HFFc6 (cell line): ENCODE measurements at places on chromosomes 3 and 15. TPM values are rescaled to one million over a fixed set of nuclear protein-coding genes. Genes with fewer than 3 reads are reported as not detected.
A peak's percentile ranks its signal among the peaks of the same experiment; 100 is the strongest.

The USP50 gene
- total RNA-seq, result not detected in 3 replicates

The CCR1 gene
- not detected in 3 replicates for total RNA-seq

The TMEM212 gene
- total RNA-seq, result not detected in 3 replicates

- H3K4me3 ChIP-seq, result peak overlapping the region; percentile 95
- no peaks in the 10 kb centered on the region; the same call in 1 of the 2 replicates for H3K27me3 ChIP-seq
- H3K4me1 ChIP-seq, result peaks cover 35% of the 10 kb centered on the region
- DNase-seq, result peak; percentile 99
These were observed 29.7 kb downstream of the ALG1L2 start for GRCh38 chr3:130111185-130111864.

- H3K4me1 ChIP-seq, result peaks cover 17% of the 10 kb centered on the region
- DNase-seq, result no peak
- peaks cover 10% of the 10 kb centered on the region for H3K36me3 ChIP-seq
- H3K4me3 ChIP-seq, result no peak overlapping the region
These were observed 123.0 kb downstream of the VGLL3 start for GRCh38 chr3:86867982-86868381.
